Posterior cingulate gyrus (tissue), 11 donors: ENCODE measurements at places on chromosomes 2 and 18.

GRCh38 chr2:47211497-47212011 is 56.4 kb upstream of the STPG4 start:
- DNase-seq = no peak

DNA sequence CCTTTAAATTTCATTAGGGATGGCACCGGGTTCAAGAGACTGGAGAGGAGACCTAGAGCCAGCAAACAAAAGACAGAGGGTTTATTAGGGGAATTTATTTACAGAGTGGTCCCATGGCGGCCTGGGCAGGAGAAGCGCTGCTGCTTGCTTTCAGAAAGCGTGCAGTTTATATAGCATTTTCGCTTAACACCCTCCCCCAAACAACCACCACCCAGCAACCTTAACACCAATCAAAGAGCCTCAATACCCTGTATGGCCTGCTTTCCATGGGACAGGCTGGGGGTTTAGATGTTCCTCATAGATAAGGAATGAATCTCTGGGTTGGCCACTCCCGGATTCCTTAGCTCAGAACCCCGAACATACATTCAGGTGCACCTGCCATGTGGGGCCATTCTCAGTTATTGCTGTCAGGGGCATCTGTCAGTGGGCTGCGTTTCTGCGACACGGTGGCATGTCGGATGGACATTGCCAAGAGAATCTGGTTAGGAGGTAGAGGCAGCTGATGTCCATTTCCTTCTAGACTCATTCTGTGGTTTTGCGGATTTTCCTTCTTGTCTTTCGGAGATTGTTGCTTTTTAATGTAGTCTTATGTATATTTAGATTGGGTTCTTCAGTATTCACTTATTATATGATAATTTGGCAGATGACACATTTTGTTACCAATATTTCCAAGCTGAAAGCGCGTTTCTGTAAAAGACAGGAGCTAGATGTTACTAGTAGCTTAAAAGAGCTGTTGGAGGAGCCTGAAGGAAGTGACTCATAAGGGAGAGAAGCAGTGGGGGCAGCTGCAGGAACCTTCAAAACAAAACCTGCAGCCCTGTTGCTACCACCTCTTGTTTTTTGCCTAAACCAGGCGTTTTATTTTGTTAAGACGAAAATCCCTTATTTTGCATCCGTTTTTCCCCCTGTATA is 7.2 kb downstream of the AGAP1 start:
- no peak for DNase-seq

- no peak for DNase-seq
Observed at GRCh38 chr2:145792745-145793144, 1272.8 kb upstream of the ZEB2 start.

- no peak for DNase-seq
Observed at GRCh38 chr2:174035117-174035635, 70.0 kb upstream of the SP3 start.

DNA sequence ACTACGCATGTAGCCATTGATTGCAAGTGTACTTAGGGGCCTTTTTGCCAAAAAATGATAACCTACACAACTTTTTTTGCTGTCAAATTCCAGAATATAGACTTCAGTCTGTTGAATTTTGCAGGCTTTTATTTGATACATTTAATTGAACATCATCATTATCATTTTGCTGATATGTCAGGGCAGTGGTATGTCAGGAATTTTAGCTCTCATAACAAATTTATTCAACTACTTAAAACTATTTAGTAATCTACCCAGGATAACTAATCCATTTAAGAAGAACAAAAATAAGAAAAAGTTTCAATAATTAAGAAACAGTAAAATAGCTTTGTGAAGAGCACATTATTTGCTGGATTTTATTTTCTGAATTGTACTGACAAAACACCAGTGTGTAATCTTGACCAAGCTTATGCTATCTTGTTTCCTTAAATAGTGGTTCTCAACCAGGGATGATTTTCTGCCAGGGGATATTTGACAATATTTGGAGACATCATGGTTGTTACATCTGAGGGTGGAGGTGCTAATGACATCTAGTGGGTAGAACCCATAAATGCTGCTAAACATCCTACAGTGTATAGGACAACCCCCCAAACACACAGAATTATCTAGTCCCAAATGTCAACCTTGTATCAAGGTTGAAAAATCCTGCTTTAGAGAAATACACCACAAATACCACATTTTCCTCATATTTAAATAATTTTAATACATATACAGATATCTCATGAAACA is 12.1 kb upstream of the TTN start:
- DNase-seq = no peak
